HT-29 (cell line): ENCODE measurements at places on chromosomes 3 and 15.
A peak's percentile ranks its signal among the peaks of the same experiment; 100 is the strongest.

GRCh38 chr15:64153480-64154367, 2.2 kb downstream of the SNX22 start:
- DNase-seq: peak; percentile 96

DNA sequence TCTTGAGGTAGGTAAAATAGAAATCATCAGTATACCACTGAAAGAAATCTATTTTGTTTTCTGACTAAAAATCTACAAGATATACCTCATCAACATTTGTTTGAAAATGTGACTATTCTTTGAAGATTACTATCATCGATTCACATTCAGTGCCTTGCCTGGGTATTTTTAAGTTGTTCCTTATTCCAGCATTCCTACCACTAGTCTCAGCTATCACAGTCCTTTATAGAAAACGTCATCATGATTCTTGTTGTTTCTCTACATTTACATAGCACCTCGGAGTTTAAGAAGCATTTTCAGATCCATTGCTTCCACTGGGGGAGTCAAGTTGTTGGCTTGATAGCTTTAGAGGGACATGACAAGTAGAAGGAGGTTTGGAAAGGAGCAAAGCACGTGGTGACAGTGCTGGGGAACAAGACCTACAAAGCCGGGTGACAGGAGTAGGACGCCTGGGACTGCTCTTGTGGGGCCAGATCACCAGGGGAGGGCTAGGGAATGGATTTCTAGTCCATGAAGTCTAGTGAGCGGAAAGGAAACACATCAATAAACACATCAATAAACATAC, 61.5 kb downstream of the HES1 start:
- DNase-seq: no peak

DNA sequence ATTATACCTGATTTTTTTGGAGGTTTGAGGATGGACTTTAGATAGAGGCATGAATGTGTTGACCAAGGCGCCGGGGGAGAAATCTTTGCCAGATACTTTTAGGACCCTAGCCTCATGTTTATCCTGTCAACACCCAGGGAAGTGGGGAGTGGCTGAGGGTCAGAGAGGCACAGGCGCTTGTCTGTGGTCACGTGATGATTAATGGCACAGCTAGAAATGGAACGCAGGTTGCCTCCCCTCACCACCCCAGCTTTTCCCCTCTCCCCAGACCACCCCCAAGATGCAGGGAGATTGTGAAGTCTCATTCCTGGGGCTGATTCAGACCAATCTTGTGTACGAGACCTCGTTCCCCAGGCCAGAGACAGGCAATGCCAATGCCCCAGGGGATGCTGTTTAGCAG, 218.4 kb upstream of the LINGO1 start:
- DNase-seq: no peak

DNA sequence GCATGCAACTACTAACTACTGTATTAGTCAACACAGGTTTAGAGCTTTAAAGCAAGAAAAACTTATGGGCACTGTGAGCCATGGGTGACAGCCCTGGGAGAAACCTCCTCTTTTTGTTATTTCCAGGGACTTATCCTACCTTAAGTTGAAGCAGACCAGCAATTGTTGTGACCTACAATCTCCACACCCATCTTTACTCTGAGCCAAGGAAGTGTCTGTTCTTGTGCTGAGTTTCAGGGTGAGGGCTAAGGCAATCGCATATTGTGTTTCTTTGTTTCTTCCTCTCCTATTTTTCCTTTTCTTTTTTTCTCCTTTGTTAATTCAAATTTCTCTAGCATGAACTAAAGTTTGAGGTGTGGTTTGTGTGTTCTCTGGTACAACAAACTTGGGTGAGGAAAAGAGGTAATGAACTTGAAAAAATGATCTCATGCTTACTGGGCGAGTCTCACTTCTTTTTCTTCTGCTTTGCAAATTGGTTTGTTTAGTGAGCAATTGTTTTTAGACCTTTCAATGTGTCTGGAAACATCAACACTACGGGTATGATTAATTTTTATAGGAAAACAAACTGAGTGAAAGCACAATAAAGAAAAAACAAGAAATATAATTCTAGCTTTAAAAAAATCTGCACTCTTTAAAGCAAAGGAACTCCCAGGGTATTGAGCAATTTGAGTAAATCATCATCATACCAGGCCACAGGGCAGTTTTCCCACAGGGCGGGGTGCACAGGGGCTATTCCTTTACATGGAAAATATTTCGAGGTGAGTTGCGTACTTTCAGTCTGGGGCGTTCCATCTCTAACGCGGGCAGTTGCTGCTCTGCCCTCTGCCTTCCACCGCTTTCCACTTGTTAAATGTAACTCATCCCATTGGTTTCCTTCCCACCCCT, 2.7 kb downstream of the UPK1B start:
- DNase-seq: no peak

GRCh38 chr3:116260491-116260890, 184.8 kb downstream of the LSAMP start:
- DNase-seq: no peak

GRCh38 chr15:68820295-68821189, at the start of gene ANP32A:
ANP32A (minus strand) TSS chr15:68820895; CDS start chr15:68820751, 144 bp downstream.
- peak; percentile 98 for DNase-seq

GRCh38 chr3:53170325-53171063, 9.5 kb downstream of the PRKCD start:
- no peak for DNase-seq

GRCh38 chr3:173886-174285, 22.7 kb upstream of the CHL1 start:
- DNase-seq: no peak

DNA sequence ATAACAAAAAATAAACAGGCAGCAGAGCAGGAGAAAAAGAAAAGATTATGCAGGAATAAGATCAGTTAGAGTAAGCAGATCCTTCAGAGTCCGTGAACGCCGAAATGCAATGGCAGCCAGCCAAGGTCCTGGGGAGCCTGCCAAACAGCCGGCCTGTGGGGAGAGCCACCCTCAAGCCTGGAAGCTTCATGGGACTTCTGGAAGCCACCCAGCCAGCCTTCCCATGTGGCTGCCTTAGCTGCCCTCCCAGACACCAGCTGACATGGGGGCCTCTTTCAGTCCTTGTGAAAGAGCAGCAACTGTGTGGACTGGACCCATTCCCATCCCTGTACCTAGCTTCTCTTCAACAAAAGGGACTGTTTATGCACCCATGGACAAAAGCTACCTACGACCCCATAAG, 64.9 kb upstream of the RAD18 start:
- DNase-seq: peak; percentile 21
